Hepatic stellate cell (primary cell): ENCODE measurements at places on chromosomes 6 and 20.

DNA sequence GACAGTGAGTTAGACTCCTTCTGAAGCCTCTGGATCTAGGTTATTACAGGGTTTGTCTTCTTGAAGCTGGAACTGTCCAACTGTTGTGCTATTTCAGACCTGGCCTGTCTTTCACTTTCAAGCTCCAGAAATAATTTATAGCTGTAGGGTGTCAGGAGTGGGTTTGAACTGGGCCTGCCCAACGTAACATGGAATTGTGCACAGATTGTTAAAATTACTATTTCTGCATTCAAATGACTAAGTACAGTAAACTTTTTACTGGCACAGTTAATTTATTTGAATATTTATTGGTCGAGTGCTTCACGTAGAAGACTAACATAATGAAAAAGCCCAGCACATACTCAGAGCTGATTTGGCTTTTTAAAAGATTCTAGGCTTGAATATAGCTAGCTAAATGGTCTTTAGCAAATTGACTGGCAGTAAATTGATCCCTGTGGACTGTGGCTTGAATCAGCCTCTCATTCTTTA lies 74.3 kb downstream of the ARID1B start:
- DNase-seq = no peak

DNA sequence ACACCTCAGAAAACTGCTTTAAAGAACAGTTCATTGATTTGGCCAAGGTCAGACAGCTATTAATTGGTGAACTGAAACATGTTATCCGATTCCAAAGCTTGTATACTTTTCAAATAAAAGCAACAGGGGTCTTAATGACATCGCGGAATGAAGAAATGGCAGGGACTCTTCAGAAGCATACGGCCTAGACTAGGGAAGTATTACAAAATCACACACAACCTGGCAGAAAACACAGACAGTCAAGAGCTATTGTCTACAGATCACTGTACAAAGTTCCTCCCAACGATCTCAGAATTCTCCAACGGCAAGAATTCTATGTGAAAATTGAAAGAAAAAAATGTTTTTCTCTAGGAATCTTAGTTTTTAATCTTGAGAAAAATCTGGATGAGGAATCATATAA lies 105.5 kb downstream of the PTPRK start:
- no peak for DNase-seq

- DNase-seq = no peak
Observed at GRCh38 chr6:163915131-163915530, 500.6 kb downstream of the QKI start.

DNA sequence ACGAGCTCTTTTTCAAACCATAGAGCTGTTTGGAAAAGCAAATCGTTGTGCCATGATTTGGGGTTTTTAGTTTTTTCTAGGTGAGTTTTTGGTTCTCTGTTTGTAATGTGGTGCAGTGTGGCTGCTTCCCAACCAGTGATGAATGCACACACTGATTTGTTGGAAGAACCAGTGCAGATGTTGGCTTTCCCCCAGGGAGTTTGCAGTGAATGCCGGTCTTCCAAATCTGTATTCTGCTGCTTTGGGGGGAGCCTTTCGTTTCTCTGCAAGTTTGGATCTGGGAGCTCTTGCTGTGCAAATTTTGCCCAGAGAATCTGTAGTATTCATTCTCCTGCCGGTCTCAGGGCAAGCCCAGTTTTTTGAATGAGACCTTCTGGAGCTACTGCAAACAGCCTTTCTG lies 14.5 kb downstream of the HECA start:
- DNase-seq = no peak

DNA sequence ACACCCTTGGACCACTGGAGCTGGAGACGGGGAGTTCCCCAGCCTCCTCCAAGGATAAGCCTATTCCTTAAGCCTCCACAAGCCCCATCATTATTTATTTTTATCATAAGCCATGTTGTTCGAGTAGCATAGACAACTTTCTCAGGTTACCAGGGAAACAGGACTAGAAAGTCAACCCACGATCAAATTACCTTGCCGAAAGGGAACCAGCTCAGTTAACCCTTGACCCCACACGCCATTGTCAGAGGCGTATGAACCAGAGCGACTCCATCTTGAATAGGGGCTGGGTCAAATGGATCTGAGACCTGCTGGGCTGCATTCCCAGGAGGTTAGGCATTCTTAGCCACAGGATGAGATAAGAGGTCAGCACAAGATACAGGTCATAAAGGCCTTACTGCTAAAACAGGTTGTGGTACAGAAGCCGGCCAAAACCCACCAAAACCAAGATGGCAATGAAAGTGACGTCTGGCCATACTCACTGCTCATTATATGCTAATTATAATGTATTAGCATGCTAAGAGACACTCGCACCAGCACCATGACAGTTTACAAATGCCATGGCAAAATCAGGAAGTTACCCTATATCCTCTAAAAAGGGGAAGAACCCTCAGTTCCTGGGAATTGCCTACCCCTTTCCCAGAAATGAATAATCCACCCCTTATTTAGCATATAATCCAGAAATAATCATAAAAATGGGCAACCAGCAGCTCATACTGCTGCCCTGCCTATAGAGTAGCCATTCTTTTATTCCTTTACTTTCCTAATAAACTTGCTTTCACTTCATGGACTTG lies 22.4 kb downstream of the SYNJ2 start:
- no peak for DNase-seq

DNA sequence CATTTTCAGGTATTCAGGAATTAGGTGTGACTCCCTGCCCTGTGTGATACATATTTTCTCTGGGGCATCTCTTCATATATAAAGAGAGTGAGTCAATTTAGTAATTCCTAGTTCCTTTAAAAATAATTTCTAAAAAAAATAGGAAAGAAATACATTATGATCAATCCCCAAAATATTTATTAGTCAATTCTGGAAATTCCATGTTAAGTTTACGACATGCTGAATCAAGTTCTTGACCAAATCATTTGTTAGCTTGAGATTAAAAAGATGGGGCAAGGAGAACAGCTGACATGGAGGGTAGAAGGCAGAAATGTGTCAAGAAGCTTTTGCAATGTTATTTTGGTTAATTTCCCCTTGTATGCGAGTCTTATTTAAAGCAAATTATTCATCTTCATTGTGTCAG lies 22.7 kb upstream of the PRDM1 start:
- DNase-seq = no peak

DNA sequence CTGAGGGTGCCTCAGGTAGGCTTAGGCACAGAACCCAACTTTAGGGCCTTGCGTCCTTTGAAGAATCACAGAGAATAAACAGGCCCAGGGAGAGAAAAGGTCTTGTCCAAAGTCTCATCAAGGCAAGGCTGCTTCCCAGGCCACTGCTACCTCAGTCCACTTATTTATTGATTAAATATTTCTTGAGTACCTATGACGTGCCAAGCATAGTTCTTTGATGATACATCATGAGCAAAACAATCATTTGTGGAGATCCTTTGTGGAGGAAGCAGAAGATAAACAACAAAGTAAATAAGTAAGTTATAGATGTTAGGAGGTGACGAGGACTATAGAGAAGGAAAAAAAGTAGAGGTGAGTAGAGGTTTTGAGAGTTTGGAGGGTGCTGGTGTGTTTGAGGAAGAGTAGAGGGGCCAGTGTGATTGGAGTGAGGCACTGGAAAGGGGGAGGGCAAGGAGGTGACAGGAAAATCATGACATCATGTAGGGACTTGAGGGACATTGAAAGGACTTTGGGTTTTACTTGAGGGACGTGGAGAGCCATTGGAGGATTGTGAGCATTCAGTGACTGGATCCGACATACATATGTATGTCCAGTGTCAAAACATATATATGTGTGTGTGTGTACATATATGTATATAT lies 14.1 kb upstream of the CHMP4B start:
- no peak for DNase-seq

- DNase-seq = no peak
Observed at GRCh38 chr20:24701027-24701426, 231.6 kb downstream of the SYNDIG1 start.

DNA sequence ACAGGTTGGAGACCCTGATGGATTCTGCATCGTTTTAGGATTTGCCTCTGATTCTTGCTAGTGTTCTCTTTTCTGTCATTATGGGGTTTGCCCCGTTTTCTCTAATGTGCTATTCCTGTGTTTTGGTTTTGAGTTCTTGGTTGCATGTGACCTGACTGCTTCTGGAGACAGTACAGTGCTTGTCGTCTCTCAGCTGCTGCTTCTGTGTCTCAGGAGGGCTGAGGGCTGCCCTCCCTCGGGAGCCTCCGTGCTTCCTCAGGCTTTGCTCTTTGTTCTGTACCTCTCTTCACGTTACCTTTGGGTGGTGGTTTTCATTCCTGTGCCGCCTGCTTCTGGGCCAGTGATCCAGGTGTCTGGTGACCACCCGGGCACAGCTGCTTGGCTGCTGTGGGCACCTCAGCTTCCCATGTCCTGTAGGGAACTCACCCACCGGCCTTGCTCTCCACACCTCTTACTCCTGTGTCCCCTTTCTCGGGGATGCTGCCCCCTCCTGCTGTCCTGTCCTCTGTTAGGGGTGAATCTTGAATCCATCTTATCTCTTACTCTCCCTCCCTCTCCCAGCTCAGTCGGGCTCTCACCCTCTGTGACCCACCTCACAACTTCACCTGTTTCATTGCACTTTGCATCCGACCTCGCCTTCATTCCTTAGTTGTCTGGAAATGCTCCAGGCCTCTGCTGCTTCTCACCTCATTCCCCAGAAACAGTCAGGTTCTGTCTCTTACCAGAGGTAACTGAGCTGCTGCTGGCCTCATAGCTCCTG lies 33.2 kb downstream of the PANK2 start:
- no peak for DNase-seq

GRCh38 chr6:128919412-128920180 lies 36.7 kb downstream of the LAMA2 start:
- no peak for DNase-seq

GRCh38 chr6:76861403-76861802 lies 601.9 kb downstream of the HTR1B start:
- DNase-seq = no peak

DNA sequence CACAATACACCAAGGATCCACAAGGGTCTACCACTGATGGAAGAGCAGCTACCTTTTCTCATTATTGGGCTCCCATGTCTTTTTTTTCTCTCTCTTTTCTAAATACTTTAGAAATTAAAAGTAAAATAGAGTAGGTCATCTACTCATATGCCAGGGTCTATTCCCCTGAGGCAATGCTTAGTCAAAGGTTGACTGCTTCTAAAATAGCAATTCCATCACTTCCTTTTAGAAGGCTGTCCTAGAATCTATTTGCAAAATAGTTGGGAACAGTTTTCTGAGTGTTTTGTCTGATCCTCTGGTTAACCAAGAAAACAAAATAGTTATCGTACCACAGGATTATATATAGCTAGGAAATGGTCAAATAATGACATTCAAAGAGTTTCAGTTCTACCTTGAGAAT lies 174.1 kb downstream of the COL21A1 start:
- no peak for DNase-seq

GRCh38 chr6:68114463-68115047 lies 520.5 kb upstream of the ADGRB3 start:
- DNase-seq = no peak

DNA sequence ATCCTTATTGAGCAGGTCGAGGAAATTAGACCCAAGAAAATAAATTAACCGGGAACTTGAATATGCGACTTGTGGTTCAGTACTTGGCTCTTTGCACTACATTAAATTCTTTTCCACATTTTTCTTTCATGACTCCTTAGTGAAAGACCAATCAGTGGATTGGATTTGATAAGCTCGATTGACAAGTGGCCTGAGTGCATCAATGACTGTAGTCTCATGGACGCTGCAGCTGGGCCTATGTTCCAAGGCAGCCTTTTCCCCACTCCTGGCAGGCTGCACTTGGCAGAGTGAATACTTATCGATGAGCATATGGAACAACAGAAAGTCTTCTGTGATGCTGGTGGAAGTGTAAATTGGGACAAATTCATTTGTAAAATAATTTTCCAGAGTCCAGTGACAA lies 210.8 kb upstream of the EXOC2 start:
- DNase-seq = no peak

GRCh38 chr20:5592823-5593739 lies 157.1 kb upstream of the SHLD1 start:
- DNase-seq = no peak

- no peak for DNase-seq
Observed at GRCh38 chr6:73586416-73586974, 65.7 kb upstream of the EEF1A1 start.

DNA sequence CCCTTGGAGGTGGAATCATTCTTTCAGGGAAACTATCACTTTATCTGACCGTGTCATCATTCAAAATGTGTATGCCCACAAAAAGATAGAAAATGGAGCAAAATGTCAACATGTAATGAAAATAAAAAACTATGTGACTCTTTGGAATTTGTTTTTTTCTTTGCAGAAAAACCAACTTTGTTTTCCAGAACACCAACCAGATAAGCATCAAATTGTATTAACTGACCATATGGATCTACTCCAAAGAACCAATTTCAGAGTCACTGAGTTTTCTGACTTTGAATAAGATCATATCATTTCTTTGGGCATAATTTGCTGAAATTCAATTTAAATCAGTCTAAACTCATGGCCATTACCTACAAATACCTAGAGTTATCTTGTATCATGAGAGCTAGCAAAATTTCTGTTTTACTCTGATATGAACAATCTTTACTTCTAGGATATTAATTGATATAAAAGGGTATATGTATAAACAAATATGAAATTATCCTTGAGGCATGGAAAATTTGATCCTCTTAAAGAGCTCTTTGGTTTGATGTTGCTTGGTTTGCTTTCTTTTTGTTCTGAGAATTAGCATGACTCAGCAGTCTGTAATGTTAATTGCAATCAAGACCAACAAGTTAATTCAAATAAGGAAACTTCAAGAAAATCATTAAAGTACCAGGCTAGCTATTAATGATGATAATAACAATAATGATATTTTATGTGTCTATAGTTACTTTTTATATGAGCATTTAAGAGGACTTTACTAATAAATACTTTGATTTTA lies 444.4 kb upstream of the MARCKS start:
- DNase-seq = no peak

- DNase-seq = no peak
Observed at GRCh38 chr20:57512432-57512831, 12.5 kb downstream of the CTCFL start.

DNA sequence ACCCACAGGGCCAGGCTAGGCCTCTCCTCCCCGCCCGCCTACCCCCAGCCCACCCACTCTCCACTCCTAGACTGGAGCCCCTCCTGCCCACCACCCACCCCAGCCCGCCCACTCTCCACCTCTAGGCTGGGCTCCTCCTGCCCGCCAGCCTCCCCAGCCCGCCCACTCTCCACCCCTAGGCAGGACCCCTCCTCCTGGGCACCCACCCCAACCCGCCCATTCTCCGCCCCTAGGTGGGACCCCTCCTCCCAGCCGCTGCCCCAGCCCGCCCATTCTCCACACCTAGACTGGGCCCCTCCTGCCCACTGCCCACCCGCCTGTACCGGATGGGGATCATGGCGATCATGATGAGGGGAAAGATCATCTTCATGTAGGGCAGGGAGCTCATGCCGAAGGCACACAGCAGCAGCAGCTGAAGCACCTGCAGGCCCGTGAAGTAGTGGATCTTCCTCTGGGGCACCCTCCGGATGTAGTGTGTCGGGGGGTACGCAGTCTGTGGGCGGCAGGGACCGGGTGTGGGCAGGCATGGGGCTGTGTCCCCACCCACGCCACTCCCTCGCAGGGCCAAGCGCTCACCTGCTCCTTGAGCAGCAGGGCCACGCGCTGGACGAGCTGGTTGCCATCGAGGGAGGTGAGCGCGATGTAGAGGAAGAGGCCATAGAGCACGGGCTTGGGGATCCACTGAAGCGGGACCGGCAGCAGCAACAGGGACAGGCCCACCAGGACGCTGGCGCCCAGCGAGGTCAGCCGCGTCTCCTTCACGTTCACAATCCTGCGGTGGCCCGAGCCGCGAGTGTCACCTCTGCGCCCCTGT lies 10.8 kb downstream of the SLC4A11 start:
- DNase-seq = no peak
